ENCODE measurements at places on chromosomes 3 and 15. TPM values are rescaled to one million over a fixed set of nuclear protein-coding genes. Genes with fewer than 3 reads are reported as not detected.

GRCh38 chr3:43691120-43691995, 620 bp downstream of the ABHD5 start:
- H3K4me1 ChIP-seq = peaks cover 30% of the 10 kb centered on the region
- peak overlapping the region; percentile 91 for H3K27ac ChIP-seq
- H3K4me3 ChIP-seq = peak overlapping the region; percentile 93
- peak; percentile 36 for DNase-seq
- H3K36me3 ChIP-seq = no peaks in the 10 kb centered on the region

- no peaks in the 10 kb centered on the region for H3K36me3 ChIP-seq
- no peak for DNase-seq
- no peaks in the 10 kb centered on the region for H3K27me3 ChIP-seq
- no peaks in the 10 kb centered on the region for H3K4me1 ChIP-seq
- no peak overlapping the region for H3K4me3 ChIP-seq
- H3K27ac ChIP-seq = no peak overlapping the region
These were observed 665.4 kb downstream of the NLGN1 start for GRCh38 chr3:174062923-174063322.

DNA sequence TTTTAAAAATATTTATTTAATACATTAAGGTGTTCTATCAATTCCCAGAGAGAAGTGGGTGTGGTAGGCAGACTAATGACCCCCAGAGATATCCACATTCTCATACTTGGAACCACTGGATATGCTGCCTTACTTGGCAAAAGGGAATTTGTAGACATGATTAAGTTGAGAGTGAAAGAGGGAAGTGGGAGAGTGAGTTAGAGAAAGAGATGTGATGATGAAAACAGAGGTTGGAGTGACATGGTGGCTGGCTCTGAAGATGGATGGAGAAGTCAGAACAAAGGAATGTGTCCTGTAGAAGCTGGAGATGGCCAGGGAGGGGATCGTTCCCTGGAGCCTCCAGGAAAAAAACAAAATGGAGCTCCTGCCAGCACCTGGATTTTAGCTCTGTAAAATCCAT, 32.0 kb downstream of the TNFAIP8L3 start:
- H3K36me3 ChIP-seq = peaks cover 3% of the 10 kb centered on the region
- DNase-seq = no peak
- H3K4me3 ChIP-seq = no peak overlapping the region
- no peaks in the 10 kb centered on the region for H3K27me3 ChIP-seq
- no peak overlapping the region for H3K27ac ChIP-seq
- peaks cover 12% of the 10 kb centered on the region for H3K4me1 ChIP-seq

DNA sequence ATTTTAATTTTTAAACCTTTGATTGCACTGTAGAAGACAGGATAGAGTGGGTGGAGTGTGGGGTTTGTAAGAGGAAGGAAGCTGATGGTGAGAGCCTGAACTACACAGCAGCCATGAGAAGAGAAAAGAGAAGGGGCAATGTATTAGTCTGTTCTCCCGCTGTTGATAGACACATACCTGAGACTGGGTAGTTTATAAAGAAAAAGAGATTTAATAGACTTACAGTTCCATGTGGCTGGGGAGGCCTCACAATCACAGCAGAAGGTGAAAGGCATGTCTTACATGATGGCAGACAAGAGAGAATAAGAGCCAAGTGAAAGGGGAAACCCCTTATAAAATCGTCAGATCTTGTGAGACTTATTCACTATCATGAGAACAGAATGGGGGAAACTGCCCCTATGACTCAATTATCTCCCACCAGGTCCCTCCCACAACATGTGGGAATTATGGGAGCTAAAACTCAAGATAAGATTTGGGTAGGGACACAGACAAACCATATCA, 37.3 kb downstream of the STARD5 start:
- H3K27me3 ChIP-seq = no peaks in the 10 kb centered on the region
- no peaks in the 10 kb centered on the region for H3K36me3 ChIP-seq
- no peak overlapping the region for H3K4me3 ChIP-seq
- no peak overlapping the region for H3K27ac ChIP-seq
- DNase-seq = no peak

DNA sequence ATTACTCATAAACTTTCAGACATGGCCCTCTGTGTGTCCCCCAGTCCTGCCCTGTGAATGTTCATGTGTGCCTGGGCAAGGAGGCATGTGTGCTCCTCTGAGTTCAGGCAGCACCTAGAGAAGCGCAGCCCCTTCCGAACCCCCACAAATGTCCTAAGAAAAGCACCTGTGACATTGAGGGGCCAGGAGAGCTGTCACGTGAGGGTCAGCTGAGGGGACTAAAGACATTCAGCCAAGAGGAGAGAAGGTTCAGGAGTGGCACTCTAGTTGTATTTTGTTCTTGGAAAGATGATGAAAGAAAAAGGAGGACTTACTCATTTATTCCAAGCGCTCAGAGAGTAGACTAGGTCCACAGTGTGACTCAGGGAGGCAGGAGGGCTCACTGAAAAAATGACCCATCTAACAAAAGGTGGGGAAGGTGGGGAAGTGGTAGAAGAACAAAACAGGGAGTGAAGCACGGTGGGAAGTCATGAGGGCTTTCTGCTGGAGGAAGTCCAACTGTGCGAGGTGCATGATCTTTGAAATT, 28.1 kb upstream of the ELP6 start:
- H3K4me1 ChIP-seq = peaks cover 17% of the 10 kb centered on the region
- no peak for DNase-seq
- no peak overlapping the region for H3K4me3 ChIP-seq
- H3K27ac ChIP-seq = no peak overlapping the region

GRCh38 chr3:35929158-35929557, 289.8 kb downstream of the ARPP21 start:
- H3K4me3 ChIP-seq = no peak overlapping the region
- no peak overlapping the region for H3K27ac ChIP-seq
- H3K4me1 ChIP-seq = no peaks in the 10 kb centered on the region
- no peaks in the 10 kb centered on the region for H3K36me3 ChIP-seq
- H3K27me3 ChIP-seq = no peaks in the 10 kb centered on the region
- DNase-seq = no peak

DNA sequence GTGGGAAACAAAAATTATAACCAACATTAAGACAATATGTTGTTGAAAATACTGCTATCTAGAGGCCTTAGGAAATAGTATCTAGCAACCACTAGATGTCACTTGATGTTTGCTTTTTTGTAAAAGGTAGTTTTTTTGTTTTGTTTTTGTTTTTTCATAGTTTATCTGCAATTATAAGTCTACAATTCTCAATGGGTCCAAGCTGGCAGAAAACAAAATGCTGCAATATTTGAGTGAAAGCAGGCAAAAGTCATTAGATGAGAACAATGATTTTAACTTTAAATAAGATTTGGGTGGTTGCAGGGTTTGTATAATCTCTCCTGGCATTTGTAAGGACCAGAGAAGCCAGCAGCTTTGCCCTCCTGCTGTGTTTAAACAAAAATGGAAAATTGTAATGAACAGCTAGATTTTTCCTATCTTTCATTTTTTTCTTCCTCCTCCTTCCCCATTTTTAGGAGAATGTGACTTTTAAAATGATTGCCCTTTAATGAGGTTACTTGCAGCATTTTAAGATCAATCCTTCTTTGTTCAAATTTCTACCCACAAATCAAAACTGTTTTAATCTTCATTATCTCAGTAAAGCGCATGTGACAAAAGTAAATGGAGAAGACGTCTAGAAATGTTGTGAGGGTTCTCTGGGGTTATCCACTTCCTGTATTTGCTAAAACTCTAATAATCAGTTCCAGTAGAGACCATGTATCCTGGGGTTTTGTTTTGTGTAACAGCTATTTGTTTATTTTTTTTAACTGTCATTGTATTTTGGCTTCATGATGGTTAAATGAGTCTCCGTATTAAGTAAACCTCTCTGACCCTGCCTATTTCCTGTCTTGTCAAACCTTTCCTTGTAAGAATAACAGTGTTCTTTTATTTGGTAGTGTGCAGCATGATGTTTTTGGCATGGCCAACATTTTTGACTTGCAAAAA, 27.3 kb downstream of the DUT start:
- no peak for DNase-seq
- no peaks in the 10 kb centered on the region for H3K27me3 ChIP-seq
- no peaks in the 10 kb centered on the region for H3K36me3 ChIP-seq
- H3K4me1 ChIP-seq = peaks cover 6% of the 10 kb centered on the region
- H3K27ac ChIP-seq = peak overlapping the region; percentile 39

DNA sequence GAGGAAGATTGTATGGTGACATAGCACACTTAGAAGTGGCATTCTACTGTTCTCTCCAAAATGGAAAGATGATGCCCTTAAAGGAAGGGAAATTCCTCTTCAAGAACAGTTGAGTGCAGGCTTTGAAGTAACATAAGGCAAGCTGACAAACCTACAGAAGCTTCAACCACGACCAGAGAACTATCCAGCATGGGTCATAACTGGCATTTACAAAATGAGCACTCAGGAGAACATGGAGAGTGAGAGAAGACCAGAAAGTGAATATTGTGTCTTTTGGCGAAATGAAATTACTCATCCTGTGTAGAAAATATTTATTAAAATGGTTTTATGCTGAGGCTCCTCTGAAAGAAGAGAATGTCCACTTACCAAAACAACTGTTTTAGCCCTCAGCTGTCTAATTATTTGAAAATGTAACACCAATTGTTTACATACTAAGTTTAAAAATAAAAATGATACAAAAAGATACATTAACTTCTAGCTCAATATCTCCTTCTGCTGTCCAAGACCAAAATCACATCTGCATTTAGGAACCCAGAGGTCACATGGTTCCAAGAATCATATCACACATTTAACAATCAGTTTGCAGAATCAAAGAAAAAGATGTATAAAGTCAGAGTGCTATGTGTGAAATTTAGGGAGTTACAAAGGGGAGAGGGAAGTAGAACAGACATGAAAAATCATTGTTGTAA, 216.9 kb downstream of the ATP8B4 start:
- H3K4me1 ChIP-seq = peaks cover 30% of the 10 kb centered on the region
- peak overlapping the region; percentile 28 for H3K4me3 ChIP-seq
- H3K27ac ChIP-seq = peak overlapping the region; percentile 89
- H3K27me3 ChIP-seq = no peaks in the 10 kb centered on the region
- DNase-seq = no peak

DNA sequence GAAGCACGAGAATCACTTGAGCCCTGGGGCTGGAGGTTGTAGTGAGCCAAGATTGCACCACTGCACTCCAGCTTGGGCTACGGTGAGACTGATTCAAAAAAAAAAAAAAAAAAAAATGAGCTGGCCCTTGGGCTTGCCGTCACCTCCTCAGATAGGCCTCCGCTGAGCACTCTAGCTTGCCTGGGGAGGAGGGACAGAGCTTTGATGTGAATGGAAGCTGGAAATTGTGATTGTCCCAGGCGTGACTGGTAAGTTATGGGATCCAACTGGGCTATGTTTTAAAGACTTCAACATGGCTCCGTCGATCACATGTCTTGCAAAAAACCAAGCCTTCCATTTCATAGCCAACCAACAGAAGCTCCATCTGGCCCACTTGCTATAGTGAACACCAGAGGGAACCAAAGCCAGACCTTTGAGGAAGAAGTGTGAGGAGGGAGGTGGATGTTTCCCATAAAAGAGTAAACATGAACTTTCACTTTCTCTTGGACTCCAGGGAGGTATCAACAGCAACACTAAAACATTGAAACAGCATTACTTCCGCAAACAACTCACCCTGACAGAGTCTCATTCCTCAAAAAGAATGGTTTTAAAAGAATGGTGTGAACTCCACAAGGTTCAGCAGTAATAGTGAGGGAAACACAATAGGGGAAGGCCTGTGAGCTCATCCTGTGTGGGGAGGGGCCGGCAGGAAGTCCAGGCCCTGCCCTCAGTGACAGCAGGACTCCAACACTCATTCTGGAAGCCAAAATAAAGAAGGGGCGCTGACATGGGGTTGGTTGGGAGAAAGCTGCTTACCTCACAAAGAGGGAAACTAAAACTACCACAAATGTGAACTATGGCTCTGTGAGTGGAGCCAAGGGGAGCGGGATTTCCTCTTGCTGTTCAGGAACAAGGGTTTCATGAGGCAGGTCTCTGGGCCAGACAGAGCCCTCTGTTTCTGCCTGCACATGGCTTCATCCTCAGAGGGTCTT, 59.2 kb upstream of the IL12A start:
- no peak for DNase-seq
- no peaks in the 10 kb centered on the region for H3K4me1 ChIP-seq
- no peaks in the 10 kb centered on the region for H3K27me3 ChIP-seq
- H3K4me3 ChIP-seq = no peak overlapping the region

DNA sequence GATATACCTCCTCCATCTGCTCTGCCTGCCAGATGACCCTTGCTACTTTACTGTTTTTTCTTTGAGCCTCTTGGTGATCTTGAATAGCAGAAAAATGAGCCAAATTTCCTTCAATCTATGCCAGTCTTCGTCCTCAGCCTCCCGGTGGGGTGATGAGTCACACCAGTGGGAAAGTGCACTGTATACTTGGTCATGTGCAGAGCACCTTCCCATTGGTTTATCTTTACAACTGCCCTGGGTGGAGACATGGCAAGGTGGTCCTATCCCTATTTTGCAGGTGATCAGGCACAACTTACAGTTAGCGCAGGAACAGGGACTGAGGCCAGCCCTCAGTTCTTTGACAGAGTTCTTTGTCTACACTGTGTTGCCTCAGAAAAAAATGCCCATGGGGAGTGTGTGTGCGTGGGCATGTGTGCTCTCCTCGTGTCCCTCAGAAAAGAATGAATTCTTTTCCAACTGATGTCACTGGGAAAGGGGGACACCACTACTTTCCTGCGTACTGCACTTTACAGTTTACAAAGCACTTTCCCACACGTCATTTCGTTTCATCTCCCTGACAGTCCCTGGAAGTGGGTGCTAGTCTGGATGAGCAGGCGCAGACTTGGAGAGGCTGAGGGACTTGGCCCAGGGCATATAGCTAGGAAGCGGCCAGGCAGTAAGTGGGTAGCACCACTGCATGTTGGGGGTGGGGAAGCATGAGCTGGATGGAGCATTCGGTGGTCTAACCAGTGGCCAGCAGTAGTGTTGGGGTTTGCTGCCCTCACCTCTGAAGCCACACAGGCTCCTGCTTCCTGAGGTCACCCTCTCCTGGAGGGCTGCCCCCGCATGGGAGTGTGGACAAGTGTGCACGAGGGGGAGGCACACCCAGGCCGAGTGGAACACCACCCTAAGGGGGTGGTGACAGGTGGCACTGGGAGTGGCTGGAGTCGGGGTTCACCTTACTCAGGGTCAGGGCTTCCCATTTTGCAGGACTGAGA, 24.1 kb downstream of the SMAD3 start:
- H3K36me3 ChIP-seq = no peaks in the 10 kb centered on the region
- H3K4me1 ChIP-seq = peaks cover 78% of the 10 kb centered on the region
- DNase-seq = no peak
- no peak overlapping the region for H3K27ac ChIP-seq
- no peak overlapping the region for H3K4me3 ChIP-seq

- H3K36me3 ChIP-seq = peaks cover 3% of the 10 kb centered on the region
- no peak overlapping the region for H3K4me3 ChIP-seq
- H3K4me1 ChIP-seq = peaks cover 11% of the 10 kb centered on the region
- DNase-seq = no peak
- H3K27me3 ChIP-seq = no peaks in the 10 kb centered on the region
- H3K27ac ChIP-seq = no peak overlapping the region
These were observed 17.8 kb upstream of the RARRES1 start for GRCh38 chr3:158750016-158750415.

The MUC20 gene
- 3.4 TPM for total RNA-seq

The CRYGS gene
- 4.4 TPM for total RNA-seq

The DUOXA1 gene
- 6.8 TPM for total RNA-seq

The ZNF774 gene
- total RNA-seq = 7.7 TPM

The GPR149 gene
- not detected for total RNA-seq

The CASR gene
- not detected for total RNA-seq

Data from thoracic aorta (tissue), 2 donors.